Sciatic nerve (tissue), 2 donors: ENCODE measurements at places on chromosomes 12 and 14. TPM values are rescaled to one million over a fixed set of nuclear protein-coding genes. Genes with fewer than 3 reads are reported as not detected.
A peak's percentile ranks its signal among the peaks of the same experiment; 100 is the strongest.

GRCh38 chr12:79858518-79858917 is 76.4 kb downstream of the PPP1R12A start:
- DNase-seq: no peak

- DNase-seq: no peak
These were observed 25.5 kb downstream of the ATF7IP start for GRCh38 chr12:14390870-14391530.

- DNase-seq: no peak
These were observed 6.2 kb downstream of the TSPAN9 start for GRCh38 chr12:3083241-3083920.

GRCh38 chr12:53427905-53428594 is 4.4 kb downstream of the AMHR2 start:
- no peak for DNase-seq

DNA sequence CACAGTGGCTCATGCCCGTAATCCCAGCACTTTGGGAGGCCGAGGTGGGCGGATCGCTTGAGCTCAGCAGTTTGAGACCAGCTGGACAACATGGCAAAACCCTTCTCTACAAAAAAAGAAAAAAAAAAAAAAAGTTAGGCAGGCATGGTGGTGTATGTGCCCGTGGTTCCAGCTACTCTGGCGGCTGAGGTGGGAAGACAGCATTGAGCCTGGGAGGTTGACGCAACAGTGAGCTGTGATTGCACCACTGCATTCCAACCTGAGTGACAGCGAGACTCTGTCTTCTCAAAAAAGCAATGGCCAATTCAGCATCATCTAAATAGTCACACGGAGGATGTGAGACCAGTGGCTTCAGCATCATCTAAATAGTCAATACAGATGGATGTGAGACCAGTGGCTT is 10.4 kb upstream of the SAMD4A start:
- DNase-seq: no peak

- DNase-seq: no peak
These were observed 290.7 kb downstream of the NPAS3 start for GRCh38 chr14:33229269-33229929.

GRCh38 chr14:45990252-45990651 is 661.3 kb downstream of the RPL10L start:
- DNase-seq: no peak

GRCh38 chr14:102825307-102826095 is 48.3 kb downstream of the TRAF3 start:
- DNase-seq: no peak

DNA sequence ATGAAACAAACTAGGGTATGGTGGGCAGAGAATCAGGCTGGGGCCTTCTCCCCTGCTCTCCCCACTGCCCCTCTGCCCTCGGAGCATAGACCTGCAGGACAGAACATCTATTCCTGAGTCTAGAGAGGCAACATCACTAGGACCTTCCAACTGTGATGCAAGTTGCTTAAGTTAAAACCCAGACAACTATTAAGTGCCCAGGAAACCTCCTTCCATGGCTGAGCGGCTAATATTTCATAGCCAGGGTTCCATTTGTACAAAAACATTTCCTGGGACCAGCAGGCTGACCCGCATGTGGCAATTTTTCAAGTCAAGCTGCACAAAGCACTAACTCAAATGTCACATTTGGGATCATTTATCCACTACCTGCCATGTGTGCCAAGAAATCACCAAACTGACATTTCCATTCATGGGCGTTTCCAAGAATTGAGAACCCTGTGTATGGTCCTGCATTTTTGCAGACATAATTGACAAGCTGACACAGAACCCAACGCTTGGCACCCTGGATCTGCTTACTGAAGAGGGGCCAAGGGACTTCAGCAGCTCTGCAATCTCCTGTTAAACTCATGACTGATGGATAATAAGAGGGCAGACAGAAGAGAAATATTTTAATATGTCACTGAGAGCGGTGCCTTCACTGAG is 32.7 kb downstream of the NT5DC3 start:
- DNase-seq: no peak

DNA sequence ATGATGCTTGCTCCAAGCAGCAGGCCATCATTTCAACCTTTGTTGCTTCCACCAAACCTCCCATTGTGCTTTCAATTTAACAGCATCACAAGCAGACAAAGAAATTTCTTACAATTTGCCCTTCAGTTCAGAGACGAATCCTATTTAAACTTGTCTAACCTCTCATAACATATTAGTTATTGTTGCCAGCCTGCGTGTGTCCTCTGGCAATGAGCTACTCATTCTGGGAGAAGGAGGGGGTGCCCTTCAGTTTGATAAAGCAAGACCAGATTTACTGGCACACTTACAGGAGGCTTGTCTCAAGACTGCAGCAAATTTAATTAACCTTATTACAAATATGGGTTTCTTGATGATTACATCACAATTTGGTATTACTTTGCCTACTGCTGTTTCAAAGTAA is 203.6 kb upstream of the SOX5 start:
- DNase-seq: no peak

- no peak for DNase-seq
These were observed 256.3 kb upstream of the CLEC14A start for GRCh38 chr14:38512236-38512635.

GRCh38 chr12:94133964-94134795 is 14.2 kb upstream of the PLXNC1 start:
- no peak for DNase-seq

- DNase-seq: no peak
These were observed 2.5 kb downstream of the PLEKHG3 start for GRCh38 chr14:64706593-64707193.

DNA sequence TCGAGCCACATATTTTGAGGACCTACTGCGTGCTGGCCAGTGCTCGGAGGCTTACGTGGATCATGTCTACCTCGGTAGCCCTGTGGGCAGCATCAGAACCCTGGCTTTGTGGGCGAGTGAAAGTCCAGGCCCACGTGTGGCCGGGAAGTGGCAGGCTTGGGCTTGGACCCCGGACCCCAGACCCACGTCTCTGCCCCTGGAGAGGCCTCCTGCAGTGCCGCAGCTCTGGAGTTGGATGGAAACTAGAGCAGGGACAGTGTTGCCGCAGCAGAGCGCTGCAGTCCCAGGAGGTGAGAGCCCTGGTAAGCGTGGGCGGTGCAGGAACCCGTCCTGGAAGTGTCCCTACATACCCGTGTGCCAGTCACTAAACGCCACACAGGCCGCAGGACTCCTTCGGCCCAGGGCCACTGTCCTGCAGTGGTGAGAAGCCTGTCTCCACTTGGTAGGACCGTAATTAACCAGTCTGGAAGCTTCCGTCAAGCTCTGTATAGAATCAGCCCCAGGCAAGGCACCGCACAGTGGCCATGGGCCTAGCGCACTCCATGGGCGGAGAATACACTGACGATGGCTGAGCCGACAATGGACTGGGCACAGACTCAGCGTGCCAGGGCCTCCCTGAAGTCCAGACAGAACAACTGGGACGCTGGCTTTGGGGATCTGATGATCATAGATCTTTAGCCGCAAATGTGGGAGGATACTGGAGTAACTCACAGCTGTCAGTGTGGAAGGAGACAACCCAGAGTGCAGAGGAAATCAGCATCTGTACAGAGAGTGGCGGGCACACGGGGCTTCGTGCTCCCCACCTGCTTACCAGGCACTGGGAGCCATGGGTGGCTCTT is 219.5 kb downstream of the KIF26A start:
- peak; percentile 32 for DNase-seq

DNA sequence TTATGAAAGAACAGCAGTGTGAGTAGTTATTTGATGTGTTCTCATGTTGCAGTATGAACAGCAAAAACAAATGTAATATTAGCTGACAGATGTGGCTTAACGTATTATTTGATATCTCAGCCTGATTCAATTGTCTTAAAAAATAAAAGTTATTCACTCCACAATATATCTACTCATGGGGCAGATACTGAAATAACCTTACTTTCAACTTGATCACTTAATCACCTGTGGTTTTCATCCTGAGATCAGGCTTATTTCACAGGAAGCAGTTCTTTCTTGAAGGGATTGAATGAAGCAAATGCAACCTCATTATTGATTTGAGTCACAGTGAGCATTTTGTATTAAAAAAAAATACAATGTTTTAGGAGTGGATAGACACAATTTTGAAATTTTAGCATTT is 90.3 kb downstream of the AKAP6 start:
- DNase-seq: no peak

DNA sequence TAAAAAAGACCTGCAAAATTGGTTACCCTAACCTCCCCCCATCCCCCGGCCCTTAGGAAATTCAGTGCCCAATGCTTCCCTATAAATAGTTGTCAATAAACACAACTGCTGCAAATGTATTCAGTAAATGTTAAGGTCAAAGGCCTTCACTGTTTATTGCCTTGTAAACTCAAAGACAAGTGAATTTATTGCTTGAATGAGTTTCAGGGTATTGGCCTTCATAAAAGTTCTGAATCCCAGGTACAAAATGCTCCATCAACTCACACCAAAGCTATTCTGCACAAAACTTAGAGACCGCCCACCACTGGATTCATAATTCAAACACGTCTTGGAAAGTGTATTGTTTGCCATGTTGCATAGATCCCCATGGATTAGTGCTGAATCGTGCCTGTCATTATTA is 63.3 kb upstream of the CDKN3 start:
- no peak for DNase-seq

DNA sequence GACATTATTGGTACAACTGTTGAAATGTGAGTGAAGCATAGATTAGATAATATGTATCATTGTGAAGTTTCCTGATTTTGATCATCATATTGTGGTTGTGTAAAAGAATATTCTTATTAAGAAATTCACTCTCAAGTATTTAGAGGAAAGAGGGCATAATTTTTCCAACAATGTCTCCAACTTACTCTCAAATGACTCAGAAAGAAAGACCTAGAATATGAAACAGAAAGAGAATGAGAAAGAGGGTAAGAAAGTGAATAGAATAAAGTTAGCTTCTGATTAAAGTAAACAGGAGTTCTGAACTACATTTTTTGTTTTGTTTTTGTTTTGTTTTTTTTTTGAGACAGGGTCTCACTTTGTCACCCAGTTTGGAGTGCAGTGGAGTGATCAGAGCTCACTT is 123.0 kb downstream of the CPNE8 start:
- no peak for DNase-seq

DNA sequence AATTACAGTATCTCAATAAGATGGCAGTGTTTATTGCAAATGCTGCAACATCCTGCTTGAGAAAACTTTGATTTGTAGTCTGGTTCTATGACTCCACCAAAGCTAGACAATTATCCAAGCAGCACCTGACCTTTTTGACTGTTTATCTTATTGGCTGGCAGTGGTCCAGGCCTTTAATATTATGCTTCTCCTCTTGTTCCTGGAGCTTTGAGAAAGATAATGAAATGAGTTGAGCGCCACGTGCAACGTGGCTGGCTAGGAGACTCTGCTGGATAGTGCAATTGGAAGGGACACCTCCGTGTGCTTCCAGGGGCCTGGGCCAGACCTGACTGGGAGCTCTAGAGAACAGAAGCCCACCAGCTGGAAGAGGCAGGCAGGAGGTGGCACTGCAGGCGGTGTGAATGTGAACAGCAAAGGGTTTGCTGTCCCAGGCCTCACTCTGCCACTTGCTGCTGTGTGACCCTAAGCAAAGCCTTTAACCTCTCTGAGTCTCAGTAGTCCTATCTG is 349.3 kb downstream of the CACNA1C start:
- no peak for DNase-seq

- no peak for DNase-seq
These were observed 229.7 kb downstream of the SLC25A21 start for GRCh38 chr14:36942522-36943245.

GRCh38 chr12:42495244-42495643 is 94.3 kb downstream of the PRICKLE1 start:
- no peak for DNase-seq

DNA sequence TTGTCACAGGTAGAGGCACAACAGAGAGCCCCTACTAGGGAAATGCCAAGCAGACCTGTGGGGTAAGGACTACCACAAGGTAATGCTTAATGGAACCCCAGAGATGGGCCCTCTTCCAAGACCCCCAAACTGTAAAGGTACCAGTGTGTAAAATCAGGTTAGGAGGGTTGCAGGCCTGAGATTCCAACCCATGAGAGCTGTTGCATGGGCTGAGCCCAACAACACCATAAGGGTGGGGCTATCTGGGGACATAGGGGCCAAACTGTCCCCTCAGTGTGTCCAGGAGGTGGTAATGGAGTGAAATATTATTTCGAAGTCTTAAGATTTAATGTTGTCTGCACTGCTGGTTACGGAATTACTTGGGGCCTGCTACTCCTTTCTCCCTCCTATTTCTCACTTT is 620.2 kb downstream of the ETNK1 start:
- no peak for DNase-seq

DNA sequence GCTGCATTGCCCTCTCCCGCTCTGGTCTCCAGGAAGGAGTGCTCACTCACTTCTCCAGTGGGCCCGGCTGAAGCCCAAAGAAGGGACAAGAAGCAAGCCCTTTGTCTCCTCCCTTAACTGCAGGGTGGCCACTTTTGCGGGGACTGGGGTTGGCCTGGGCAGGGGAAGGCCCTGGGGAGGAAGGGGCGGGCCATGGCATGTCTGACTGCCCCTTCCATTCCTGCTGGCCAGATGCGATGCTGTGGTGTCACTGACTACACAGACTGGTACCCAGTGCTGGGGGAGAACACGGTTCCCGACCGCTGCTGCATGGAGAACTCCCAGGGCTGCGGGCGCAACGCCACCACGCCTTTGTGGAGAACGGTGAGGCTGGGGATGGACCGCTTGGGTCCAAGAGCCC is 203.8 kb downstream of the TSPAN9 start:
- DNase-seq: no peak

- DNase-seq: no peak
These were observed 17.3 kb downstream of the SLC15A5 start for GRCh38 chr12:16260206-16260605.

GRCh38 chr12:79423560-79423959 is 267.2 kb downstream of the PAWR start:
- DNase-seq: no peak

GRCh38 chr14:51822499-51822898 is 37.9 kb upstream of the GNG2 start:
- DNase-seq: no peak

- DNase-seq: peak; percentile 64
These were observed 53.5 kb downstream of the PHLDA1 start for GRCh38 chr12:75977952-75978671.

Gene CTSG
- 6.3 TPM for total RNA-seq

Gene FGD4
- 54.6 TPM for total RNA-seq

Gene TAS2R9
- total RNA-seq: not detected

Gene LGR5
- total RNA-seq: 2.3 TPM

Gene TMCC3
- total RNA-seq: 24.9 TPM

Gene CPNE6
- not detected for total RNA-seq

Gene SDSL
- 1.8 TPM for total RNA-seq

Gene OR4E2
- total RNA-seq: not detected

Gene TIGAR
- total RNA-seq: 7.9 TPM

Gene DAZAP2
- total RNA-seq: 175 TPM

Gene BAZ1A
- 30.1 TPM for total RNA-seq

Gene KRT72
- total RNA-seq: 0.18 TPM

Gene ZDHHC22
- not detected for total RNA-seq

Gene NRIP2
- 73.4 TPM for total RNA-seq

Gene CMA1
- 2.3 TPM for total RNA-seq

Gene SPRING1
- 20.2 TPM for total RNA-seq
